ENCODE measurements at places on chromosomes 3 and 15.

DNA sequence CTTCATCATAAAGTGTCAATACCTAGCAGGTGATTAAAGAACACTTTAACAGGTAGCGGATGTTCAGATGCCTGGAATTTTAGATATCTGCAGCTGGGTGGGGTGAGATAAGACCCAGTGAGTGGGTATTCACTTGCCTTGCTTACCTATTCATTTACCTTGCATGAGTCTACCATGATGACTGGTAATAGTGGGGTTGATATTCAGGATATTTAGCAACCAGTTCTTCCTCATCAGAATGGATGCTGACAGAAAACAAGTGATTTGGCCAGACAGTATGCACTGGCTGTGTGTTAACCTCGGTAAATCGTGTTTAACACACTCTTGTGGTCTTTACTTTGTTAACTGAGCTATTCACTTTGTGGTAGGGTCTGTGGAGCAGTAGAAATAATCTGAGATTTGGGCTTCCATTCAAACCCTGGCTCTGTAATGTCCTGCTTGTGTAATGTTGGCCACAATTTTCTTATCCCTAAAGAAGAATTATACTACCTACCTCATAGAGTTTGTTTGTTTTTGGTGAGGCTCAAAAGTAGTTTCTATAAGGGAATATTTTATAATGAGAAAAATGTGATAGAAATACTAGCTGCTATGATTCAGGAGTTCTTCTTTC lies 391.9 kb upstream of the TBL1XR1 start:
- no peak for DNase-seq

GRCh38 chr3:10506696-10507095 lies 1.3 kb upstream of the ATP2B2 start:
- DNase-seq = no peak

GRCh38 chr3:108102420-108103039 lies 11.7 kb upstream of the CD47 start:
- DNase-seq = no peak

GRCh38 chr3:160968761-160969160 lies 136.4 kb downstream of the B3GALNT1 start:
- DNase-seq = no peak

GRCh38 chr15:39235084-39235795 lies 345.6 kb upstream of the THBS1 start:
- no peak for DNase-seq

DNA sequence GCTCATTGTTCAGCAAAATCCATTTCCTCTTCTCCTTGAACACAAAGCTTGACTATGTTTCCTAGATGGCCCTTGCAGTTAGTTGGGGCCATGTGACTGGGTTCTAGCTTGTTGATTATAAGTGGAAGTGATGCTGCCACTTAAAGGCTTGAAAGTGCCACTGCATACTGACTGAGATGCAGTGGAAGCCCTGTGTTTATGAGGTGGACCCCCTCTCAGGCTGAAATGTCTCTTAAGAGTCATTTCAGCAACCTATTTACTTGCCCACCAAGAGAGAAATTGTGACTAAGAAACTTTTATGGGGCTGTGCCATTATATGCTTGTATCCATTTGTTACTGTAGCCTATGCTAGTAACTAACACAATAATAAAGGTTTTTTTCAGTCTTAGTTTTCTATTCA lies 8.4 kb upstream of the ANP32A start:
- DNase-seq = no peak

- DNase-seq = no peak
These were observed 8.4 kb downstream of the CX3CR1 start for GRCh38 chr3:39271363-39271914.

GRCh38 chr15:42727750-42728381 lies 9.1 kb downstream of the CDAN1 start:
- DNase-seq = no peak

DNA sequence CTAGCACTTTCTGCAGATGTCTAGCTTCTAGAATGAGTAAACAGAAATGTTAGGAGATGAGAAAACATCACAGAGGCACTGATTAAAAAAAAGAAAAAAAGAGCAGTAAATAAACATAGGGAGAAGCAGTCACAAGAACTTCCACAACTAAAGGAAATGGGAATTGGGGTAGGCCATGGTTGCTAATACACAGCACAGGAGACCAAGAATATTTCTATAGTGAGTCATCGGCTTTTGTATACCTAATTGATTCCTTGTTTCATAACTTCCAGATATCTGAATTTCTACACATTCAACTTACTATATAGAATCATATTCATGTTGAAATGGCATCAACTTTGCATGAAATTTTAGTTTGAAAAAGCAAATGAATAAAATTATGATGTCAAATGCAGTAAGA lies 47.3 kb upstream of the TCF12 start:
- no peak for DNase-seq

GRCh38 chr3:32148351-32148750 lies 41.9 kb downstream of the GPD1L start:
- no peak for DNase-seq

DNA sequence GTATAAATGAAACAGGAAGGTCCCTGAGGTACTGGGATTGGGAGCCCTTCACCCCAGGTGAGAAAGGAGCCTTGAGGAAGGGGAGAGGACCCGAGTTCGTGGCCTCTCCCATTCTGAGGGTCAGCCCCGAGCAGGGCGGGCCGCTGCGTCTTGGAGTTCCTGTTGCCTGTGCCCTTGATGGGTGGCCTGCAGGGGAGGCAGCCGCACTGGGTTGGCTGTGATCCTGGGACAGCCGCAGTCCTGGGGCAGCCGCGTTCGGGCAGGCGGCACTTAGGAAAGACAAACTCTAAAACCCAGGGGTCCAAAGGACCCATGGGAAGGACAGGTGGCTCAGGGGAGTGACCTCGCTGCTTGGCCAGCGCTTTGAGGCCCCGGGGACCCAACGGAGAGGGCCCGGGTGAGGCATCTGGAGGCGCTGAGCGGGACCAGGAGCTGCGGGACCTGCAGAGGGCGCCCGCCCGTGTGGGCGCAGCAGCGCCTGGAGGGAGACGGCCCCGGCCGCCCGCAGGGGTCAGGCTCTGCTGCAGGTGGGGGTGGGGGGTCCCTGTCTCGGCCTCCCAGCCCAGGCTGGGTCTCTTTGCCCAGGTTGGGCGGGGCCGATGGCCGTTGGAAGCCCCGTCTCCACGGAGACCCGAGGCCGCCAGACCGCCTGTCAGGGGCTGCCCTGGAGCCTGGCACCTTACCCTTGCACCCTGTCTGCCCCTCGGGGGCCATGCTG lies 65.1 kb downstream of the HMCES start:
- DNase-seq = peak; percentile 81

DNA sequence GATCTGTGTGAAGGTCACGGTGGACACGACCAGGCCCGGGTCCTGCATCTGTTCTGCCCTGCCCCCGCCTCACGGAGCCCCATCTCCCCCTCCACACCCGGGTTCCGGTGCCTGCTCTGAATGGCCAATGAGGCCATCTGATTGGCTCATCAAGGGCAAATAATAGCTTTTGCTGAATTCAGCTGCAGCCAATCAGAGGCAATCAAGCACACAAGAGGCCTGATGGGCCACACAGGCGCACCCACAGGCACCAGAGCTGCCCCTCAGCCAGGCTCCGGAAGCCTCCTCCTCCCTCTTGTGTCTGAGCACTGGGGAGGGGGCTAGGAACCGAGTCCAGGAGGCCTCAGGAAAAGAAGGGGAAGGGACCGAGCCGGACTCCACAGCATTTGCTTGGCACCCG lies 49.5 kb downstream of the CACNA2D2 start:
- peak; percentile 54 for DNase-seq

- no peak for DNase-seq
These were observed 366.2 kb upstream of the DPH6 start for GRCh38 chr15:35912196-35912595.

DNA sequence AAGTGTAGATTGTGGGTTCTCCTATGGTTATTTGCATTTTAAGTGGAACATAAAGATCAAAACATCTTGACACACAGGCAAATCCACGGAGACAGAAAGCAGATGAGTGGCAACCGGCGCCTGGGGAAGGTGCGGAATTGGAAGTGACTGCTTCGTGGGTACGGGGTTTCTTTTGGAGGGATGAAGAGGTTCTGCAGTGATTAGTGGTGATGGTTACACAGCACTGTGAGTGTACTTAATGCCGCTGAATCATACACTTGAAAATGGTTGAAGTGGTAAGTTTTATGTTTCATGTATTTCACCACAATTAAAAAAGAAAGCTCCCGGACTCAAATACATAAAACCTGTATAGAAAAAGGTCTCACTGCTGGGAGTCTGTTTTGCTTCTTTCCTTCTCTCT lies 18.5 kb upstream of the VPS33B start:
- no peak for DNase-seq

- DNase-seq = no peak
These were observed 25.0 kb downstream of the CRYGS start for GRCh38 chr3:186519021-186519658.

- DNase-seq = no peak
These were observed 1465.3 kb upstream of the GBE1 start for GRCh38 chr3:83226751-83227150.

- no peak for DNase-seq
These were observed 7.5 kb upstream of the IGSF10 start for GRCh38 chr3:151468284-151468917.

DNA sequence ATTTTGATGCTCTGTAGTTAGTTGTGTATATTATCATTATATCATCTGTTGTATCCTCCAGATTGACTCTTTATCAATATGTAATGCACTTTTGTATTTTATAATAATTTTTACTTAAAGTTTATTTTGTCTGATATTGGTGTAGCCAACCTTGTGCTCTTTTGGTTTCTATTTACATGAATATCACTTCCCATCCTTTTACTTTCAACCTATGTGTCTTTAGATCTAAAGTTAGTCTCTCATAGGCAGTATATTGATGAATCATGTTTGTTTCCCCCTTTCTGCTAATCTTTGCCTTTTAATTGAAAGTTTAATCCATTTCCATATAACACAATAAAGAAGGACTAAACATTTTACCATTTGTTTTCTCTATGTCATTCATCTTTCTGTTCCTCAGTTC lies 28.1 kb upstream of the CD200R1L start:
- no peak for DNase-seq

DNA sequence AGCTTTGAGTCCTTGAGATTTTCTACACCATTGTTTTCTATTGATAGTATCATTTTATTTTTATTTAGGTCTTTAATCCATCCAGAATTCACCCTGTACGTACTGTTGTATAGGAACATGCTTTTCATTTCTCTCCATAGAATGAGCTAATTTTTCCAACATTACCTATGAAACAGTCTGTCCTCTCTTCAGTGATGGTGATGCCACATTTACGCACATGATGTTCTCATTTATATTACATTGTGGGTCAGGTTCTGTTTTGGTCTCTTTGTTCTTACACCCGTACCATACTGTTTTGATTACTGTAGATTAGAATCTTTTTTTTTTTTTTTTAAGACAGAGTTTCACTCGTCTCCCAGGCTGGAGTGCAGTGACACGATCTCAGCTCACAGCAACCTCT lies 17.7 kb upstream of the VWA5B2 start:
- DNase-seq = no peak

- no peak for DNase-seq
These were observed 10.8 kb upstream of the GRIP2 start for GRCh38 chr3:14550651-14551611.

GRCh38 chr3:172217877-172218276 lies 178.5 kb downstream of the FNDC3B start:
- no peak for DNase-seq

DNA sequence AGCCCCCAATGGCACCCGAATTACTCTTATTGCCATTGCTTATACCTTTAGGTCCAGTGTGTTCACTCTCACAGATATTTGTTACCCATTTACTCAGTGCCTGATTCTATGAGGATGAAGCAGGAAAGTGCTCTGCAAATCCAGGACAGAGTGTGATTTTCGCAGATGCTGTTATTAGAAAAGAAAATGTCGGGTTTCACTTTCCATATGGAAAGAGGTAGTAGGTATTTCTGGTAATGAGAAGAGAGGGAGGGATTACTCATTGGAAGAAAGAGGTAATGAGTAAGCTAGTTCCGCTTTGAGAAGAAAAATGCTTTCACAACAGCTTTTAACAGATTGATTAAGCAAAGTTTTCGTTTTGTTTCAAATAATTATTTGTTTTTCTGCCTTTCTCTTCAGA lies 336.3 kb upstream of the CFAP20DC start:
- DNase-seq = no peak

DNA sequence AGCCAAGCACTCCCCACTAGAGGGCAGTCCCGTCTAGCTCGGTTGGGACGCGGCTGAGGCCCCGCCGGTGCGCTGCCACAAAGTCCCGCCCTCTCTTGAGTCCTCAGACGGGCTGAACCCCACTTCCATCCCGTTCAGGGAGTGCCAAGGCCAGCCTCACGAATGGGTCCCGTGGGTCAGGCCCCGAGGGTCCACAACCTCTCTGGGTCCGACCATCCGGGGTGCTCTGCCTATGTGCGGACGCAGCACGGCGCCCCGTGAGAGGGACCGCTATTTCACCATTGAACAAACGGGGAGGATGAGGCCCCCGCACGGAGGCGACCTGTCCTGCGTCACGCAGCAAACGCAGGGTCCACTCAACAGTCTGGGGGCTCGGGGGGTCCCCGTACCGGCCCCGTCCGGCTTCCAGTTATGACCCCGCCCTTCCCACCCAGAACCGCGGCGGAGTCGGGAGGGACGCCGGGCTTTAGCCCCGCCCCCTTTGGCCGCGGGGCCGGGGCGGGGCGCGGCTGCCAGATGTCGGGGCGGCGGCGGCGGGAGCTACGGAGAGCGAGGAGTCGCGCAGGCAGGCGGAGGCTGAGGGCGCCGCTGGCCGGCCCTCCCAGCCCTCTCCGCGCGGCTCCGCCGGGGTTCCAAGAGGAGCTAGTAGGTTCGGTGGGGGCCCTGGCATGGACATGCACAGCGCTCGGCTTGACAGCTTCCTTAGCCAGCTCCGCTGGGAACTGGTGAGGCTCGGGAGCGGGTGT lies at the start of gene INKA1:
INKA1 (plus strand) TSS at position 543 of the 746 bp plus-strand sequence; CDS start at position 675, 132 bp downstream.
- DNase-seq = peak; percentile 92

DNA sequence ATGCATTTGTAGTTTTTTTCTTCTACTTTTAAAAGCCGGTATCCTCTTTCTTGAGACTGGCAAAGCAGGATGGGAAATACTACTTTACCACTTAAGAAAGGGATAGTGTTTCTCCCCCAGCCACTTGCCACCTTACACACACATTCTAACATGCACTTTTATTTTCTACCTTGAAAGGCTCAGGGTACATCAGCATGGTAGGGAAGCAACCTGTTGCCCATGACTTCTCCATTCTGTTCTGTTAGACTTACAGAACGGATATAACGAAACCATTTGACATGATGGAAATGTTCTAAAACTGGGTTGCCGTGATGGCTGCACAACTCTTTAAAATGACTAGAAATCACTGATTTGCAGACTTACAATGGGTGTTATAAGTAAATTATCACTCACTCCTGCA lies 405.5 kb downstream of the SHQ1 start:
- DNase-seq = no peak
